ENCODE measurements at places on chromosomes 2 and 18.

DNA sequence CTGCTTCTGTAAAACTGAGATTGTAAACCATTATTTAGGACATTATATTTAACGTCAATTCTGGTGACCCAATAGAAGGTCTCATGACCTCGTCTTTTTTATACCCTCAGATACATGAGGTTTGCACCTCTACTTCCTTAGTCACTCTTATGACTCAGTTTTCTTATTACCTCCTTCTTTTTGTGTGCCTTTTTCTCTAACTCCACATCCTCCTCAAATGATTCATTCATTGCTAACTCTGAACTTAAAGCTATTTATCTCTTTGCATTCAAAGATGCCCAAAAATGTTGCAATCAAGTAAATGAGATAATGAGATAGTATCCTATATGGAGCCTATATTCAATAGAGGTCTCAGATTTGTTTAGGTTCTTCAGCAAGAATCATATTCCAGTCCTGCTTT is 121.0 kb upstream of the KYNU start:
- DNase-seq, result no peak

DNA sequence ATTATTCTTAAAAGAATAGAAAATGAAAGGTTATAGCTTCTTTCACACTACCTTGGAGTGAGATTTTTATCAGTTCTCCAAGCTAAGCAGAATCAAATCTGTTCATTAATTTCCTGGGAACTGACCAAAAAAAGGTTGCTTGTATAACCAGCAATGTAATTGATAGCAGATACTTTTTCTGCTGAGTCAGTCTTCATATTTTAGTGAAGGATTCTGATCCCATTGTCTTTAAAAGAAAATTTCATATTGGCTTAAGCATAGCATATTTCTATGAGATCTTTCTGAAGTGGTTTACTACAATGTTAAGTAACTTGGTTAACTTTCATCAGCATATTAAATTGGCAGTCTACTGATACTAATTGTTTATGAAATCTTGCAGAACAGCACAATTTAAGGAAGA is 338.0 kb downstream of the TMX3 start:
- DNase-seq, result no peak

GRCh38 chr2:241535871-241536655 is 22.5 kb upstream of the BOK start:
- DNase-seq, result no peak

- DNase-seq, result no peak
These were observed 174.9 kb downstream of the LAMA1 start for GRCh38 chr18:6942742-6943141.

DNA sequence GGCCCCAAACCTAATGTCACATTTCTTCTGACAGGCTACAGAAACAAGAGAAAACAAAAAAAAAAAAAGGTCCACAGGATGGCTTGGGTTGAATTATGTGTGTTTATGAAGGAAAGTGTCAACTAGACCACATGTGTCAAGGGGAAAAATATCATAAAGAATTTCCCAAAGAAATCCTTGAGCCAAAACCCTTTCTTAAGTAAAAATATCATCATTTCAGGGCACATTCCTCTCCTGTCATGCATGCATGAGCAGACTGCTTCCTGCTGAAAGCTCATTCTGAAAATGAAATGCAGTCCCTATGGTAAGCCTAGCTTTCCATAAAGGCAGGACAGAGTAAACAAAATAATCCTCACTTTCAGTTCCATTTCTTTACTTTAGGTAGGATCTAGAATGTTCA is 85.7 kb upstream of the RBBP8 start:
- DNase-seq, result no peak

All from stimulated activated CD4-positive, alpha-beta T cell treated with anti-CD3 and anti-CD28 coated beads, Interleukin-1b, Interleukin-23, amount 100 ng/mL, for 48 hours (primary cell).